ENCODE measurements at places on chromosomes 16 and 17. TPM values are rescaled to one million over a fixed set of nuclear protein-coding genes. Genes with fewer than 3 reads are reported as not detected.

The RPRML gene
- 0.42 TPM for polyA plus RNA-seq

The ARHGAP44 gene
- 4.8 TPM for polyA plus RNA-seq

The VMO1 gene
- 9.7 TPM for polyA plus RNA-seq

The SP6 gene
- 1.0 TPM for polyA plus RNA-seq

The PLA2G10 gene
- 0.47 TPM for polyA plus RNA-seq

The C1QTNF8 gene
- polyA plus RNA-seq: not detected

The GPR179 gene
- 0.38 TPM for polyA plus RNA-seq

The MT3 gene
- polyA plus RNA-seq: 19.1 TPM

The CDH5 gene
- 76.2 TPM for polyA plus RNA-seq

The TAC4 gene
- polyA plus RNA-seq: 1.8 TPM

The CES5A gene
- polyA plus RNA-seq: not detected

Measured in forelimb muscle (tissue), 1 donor.